HFFc6 (cell line): ENCODE measurements at places on chromosomes 4 and X. TPM values are rescaled to one million over a fixed set of nuclear protein-coding genes. Genes with fewer than 3 reads are reported as not detected.

DNA sequence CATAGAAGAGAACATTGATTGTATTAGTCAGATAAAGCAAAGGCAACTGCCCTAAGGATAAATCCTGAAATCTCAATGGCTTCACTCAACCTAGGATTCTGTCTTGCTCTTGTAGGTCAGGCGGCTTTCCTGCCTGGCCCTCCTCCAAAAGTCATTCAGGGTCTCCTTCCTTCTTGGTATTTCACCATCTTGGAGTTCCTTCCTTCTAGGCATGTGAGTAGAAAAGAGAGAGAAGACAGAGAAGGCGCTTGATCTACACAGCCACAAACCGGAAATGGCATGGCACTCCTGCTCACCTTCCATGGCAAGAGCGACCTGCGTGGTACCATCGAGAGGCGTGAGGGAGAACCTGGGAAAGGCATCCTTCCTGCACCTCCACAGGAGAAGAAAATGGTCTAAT is 45.3 kb upstream of the HELT start:
- H3K36me3 ChIP-seq, result no peaks in the 10 kb centered on the region
- no peak overlapping the region for H3K27ac ChIP-seq
- H3K27me3 ChIP-seq, result peaks cover 6% of the 10 kb centered on the region
- no peak overlapping the region for H3K4me3 ChIP-seq
- no peaks in the 10 kb centered on the region for H3K4me1 ChIP-seq

- no peaks in the 10 kb centered on the region for H3K4me1 ChIP-seq
- DNase-seq, result no peak
- H3K27me3 ChIP-seq, result no peaks in the 10 kb centered on the region; the same call in none of the 2 replicates
- H3K4me3 ChIP-seq, result no peak overlapping the region
- H3K27ac ChIP-seq, result no peak overlapping the region
- 0 out of 2 replicates have a peak, but pooled peaks cover 5% of the 10 kb centered on the region for H3K36me3 ChIP-seq
Observed at GRCh38 chr4:83241132-83241531, 43.5 kb downstream of the COQ2 start.

DNA sequence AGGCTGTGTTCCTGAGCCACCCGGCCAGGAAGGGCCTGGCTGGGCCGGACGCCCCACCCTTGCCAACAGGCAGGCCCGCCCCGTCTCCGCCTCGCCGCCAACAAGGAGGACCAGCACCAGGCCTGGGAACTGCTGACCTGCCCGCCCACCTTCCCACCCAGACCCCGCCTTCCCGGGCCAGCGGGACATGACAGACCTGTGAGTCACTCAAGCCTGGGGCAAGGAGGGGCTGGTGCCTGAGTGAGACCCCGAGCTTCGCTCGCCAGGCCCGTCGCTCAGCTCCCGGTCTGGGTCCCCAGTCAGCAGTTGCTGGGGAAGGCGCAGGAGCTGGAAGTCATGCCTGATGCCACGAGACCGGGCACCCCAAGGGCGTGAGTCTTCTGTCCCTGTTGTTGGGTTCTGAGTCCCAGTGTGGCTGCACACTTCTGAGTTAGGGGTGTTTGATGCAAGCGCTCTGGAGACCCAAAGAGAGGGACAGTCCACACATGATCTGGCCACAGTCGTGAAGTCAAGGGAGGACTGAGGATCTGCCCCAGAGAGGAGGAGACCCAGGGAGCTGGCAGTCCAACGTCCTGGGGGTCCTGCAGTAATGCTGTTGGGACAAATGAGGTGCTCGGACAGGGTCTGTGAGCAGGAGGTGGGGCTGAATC is at the start of gene DNASE1L1:
Gene DNASE1L1, minus strand, starts transcription at position 33 of the 650 bp plus-strand sequence. CDS start 3,686 bp downstream, outside the sequence.
- H3K4me1 ChIP-seq, result peaks cover 25% of the 10 kb centered on the region
- peak; percentile 89 for DNase-seq
- H3K36me3 ChIP-seq, result peaks cover 5% of the 10 kb centered on the region
- no peaks in the 10 kb centered on the region; the same call in 1 of the 2 replicates for H3K27me3 ChIP-seq
- H3K4me3 ChIP-seq, result peak within 1 kb of the TSS; percentile 90

- H3K4me3 ChIP-seq, result peak overlapping the region; percentile 44
- no peaks in the 10 kb centered on the region; the same call in 1 of the 2 replicates for H3K27me3 ChIP-seq
- H3K4me1 ChIP-seq, result peaks cover 25% of the 10 kb centered on the region
- H3K36me3 ChIP-seq, result no peaks in the 10 kb centered on the region
Observed at GRCh38 chr4:88352062-88352740, 26.5 kb upstream of the HERC6 start.

- H3K27me3 ChIP-seq, result no peaks in the 10 kb centered on the region
- H3K4me3 ChIP-seq, result no peak overlapping the region
- DNase-seq, result no peak
Observed at GRCh38 chrX:107625739-107626138, 2.6 kb upstream of the PRPS1 start.

- H3K36me3 ChIP-seq, result no peaks in the 10 kb centered on the region
- no peak for DNase-seq
Observed at GRCh38 chr4:171629182-171629581, 184.0 kb upstream of the GALNTL6 start.

DNA sequence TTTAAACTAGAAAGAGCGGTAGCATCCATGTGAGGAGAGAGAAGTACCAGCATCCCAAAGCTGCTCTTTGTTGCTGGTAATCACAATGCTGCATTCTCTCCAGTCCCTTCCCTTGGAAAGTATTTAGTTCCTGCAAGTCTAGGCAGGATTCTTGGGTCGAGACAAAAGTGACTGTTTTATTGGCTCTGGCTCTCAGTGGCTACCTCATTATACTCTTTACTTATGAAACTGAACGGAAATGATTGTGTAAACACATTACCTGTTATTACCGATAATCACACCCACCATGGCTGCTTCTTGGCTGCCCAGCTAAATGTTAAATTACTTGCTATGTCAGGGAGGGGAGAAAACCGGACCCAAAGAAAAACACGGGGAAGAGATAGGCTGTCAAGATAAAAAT is 26.2 kb downstream of the ATXN3L start:
- H3K4me1 ChIP-seq, result peaks cover 23% of the 10 kb centered on the region
- no peak for DNase-seq
- H3K36me3 ChIP-seq, result peaks cover 5% of the 10 kb centered on the region; the same call in 1 of the 2 replicates
- 0 out of 2 replicates have a peak overlapping the region, but pooled peaks have one; percentile 34 for H3K4me3 ChIP-seq
- no peaks in the 10 kb centered on the region for H3K27me3 ChIP-seq
- H3K27ac ChIP-seq, result peak overlapping the region; percentile 57; the same call in 1 of the 2 replicates

GRCh38 chr4:57501720-57502119 is 391.5 kb upstream of the IGFBP7 start:
- no peak overlapping the region for H3K4me3 ChIP-seq
- H3K27me3 ChIP-seq, result no peaks in the 10 kb centered on the region
- H3K27ac ChIP-seq, result no peak overlapping the region
- H3K36me3 ChIP-seq, result no peaks in the 10 kb centered on the region

DNA sequence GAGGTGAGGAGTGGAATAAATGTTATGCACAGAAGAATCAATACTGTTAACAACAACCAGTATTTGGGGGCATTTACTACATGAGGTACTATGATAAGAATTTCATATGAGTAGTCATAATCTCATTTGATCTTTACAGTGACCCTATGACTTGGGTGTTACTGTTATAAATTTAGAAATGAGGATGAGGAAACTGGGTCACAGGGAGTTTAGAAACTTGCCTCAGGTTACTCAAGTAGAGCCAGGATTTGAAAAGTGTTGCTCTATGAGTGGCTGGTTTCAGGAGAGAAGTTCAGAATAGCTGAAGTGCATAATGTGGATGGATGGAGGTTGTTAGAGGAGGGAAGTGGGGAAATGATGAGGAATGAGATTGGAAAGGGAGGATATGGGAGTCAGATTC is 16.6 kb upstream of the DDIT4L start:
- H3K36me3 ChIP-seq, result no peaks in the 10 kb centered on the region
- H3K27ac ChIP-seq, result no peak overlapping the region
- H3K4me1 ChIP-seq, result no peaks in the 10 kb centered on the region; the same call in 1 of the 2 replicates
- no peak overlapping the region for H3K4me3 ChIP-seq
- DNase-seq, result no peak

DNA sequence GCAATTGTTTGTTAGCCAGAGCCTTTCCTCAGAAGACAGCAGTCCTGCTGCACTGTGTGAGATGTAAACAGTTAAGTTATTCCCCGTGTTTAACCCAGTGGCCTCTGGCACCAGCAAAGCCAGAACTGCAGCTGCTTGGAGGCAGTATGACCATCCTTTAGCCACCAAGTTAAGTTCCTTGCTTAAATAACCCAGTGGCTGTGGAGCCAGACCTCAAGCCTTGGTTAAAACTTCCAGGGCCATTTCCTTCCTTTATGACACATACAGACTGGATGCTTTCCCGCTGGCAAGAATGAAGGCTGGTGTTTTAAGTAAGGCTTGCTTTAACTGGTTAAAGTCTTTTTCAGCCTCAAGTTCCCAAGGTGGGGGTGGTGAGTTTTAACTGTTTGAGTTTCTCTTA is 379.8 kb downstream of the DCAF12L2 start:
- H3K4me1 ChIP-seq, result no peaks in the 10 kb centered on the region
- no peaks in the 10 kb centered on the region for H3K36me3 ChIP-seq
- DNase-seq, result no peak
- no peaks in the 10 kb centered on the region for H3K27me3 ChIP-seq

- no peaks in the 10 kb centered on the region for H3K36me3 ChIP-seq
- peaks cover 12% of the 10 kb centered on the region for H3K4me1 ChIP-seq
- H3K4me3 ChIP-seq, result no peak overlapping the region
- H3K27me3 ChIP-seq, result peaks cover 7% of the 10 kb centered on the region
- no peak overlapping the region for H3K27ac ChIP-seq
Observed at GRCh38 chr4:55754754-55755350, 64.7 kb upstream of the EXOC1L start.

DNA sequence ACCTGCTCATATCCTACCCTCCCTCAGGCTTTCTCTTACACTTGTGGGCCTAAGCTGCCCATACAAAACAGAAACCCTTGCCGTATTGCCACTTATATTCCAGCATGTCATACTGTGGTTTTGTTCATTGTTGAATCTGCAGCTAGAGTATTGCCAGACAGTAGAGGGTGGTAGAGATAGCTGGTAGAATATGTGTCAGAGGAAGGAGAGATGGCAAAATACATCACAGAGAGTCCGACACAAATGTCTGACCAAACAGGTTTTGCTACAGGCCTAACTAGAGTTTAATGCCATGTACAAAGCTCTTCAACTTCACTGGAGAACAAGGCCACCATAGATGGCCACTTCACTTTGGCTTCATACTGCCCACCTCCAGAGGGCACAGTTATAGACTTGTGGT is 160.1 kb downstream of the EFHC2 start:
- H3K36me3 ChIP-seq, result no peaks in the 10 kb centered on the region
- no peaks in the 10 kb centered on the region; the same call in 1 of the 2 replicates for H3K27me3 ChIP-seq
- H3K4me3 ChIP-seq, result no peak overlapping the region
- no peak for DNase-seq
- no peaks in the 10 kb centered on the region for H3K4me1 ChIP-seq

DNA sequence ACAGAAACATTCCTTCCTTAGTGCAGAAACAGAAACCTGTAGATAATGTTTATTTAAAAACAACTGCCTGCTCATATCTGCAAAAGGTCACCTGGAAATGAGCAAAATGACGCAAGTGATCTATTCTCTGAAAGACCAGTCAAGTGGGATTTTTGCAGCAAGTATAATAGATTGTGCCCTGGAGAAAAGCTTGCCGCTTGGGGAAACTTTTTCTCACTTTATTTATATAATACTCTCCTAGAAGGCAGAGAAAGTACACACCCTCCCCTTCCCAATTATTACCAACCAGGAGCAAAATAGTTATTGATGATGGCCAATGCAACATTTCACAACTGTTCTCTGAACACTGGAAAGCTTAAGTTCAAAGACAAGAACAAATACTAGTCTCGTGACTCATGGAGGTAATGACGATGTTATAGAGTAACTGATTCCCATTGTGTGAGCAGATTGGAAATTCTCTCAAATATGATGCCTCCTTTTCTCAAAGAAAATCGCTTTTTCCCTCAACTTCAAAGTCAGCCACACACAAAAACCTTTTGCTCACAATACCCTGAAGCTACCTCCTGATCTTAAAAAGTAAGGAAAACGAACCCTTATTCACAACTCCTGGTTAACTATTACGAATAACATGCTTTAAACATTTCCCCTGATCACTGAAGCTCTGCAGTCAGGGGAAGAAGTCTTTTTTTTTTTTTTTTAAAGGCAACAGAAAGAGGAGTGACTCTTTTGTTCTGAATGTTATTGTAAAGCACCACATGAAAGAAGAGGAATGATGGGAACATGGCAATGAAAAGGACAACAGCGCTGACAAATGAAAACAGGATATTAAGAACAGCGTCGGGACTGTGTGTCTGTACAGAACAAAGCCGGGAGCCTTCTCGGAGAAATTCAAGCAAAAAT is 41.0 kb downstream of the MID1 start:
- H3K36me3 ChIP-seq, result peaks cover 10% of the 10 kb centered on the region
- H3K4me1 ChIP-seq, result peaks cover 76% of the 10 kb centered on the region
- H3K27ac ChIP-seq, result peak overlapping the region; percentile 94
- no peaks in the 10 kb centered on the region for H3K27me3 ChIP-seq

DNA sequence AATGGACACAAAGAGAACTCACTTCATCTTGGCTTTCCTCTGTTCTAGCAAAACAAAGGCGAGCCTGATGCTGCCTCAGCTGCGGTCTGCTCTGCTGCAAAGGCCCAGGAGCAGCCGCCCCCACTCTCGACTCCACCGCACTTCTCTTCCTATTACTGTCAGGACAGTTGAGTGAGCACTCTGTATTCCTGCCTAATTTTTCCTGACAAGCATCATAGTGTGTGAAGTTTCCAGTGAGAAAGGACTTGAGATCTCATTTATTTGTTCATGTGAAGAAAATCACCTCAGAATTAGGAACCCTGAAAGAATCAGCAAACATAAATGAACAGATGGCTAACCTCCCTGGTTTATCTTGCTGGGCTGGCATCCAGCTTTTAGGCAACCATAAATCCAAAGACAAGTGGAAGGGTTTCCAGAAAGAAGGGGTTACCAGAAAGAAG is 15.6 kb downstream of the SCARB2 start:
- H3K4me1 ChIP-seq, result peaks cover 79% of the 10 kb centered on the region
- peak overlapping the region; percentile 79 for H3K27ac ChIP-seq
- H3K36me3 ChIP-seq, result peaks cover 27% of the 10 kb centered on the region

DNA sequence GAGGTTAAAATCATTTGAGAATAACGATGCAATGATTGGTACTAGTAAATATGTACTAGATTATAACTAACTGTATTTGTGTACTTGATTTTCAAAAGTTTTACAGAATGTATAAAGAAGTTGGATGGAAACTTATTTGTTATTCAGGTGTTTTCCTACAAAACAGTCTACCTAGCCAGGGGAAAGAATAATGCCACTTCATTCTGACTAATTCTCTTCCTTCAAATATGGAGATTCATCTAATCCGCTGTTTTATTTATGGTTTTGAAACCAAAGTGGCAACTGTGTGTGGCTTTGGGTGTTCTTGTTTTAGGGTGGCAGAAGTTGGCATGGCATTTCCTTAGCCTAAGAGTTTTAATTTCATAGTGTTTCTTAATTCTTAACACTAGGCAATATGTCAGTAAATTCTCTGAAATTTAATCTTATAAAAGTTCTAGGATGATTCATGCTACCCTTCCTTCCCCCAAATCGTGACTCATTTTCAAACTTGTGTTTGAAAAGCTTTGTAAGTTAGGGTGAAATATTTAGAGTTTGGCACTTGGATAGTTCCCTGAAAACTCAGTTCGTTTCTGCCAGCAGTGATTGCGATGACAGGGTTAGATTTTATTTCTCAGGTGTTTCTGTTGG is 62.6 kb downstream of the DCLK2 start:
- peak overlapping the region; percentile 76 for H3K4me3 ChIP-seq
- DNase-seq, result peak; percentile 57
- peaks cover 5% of the 10 kb centered on the region for H3K27me3 ChIP-seq
- H3K27ac ChIP-seq, result peak overlapping the region; percentile 75
- peaks cover 52% of the 10 kb centered on the region for H3K36me3 ChIP-seq

The SMIM10L2A gene
- total RNA-seq, result 0.05 TPM in 1 of 3 replicates, not detected in the others

The PRDX4 gene
- total RNA-seq, result 130 to 145 TPM (median 132 TPM) in 3 replicates

The GC gene
- total RNA-seq, result not detected in 3 replicates

The GYG2 gene
- total RNA-seq, result 0.79 TPM in 1 of 3 replicates, not detected in the others

The DSPP gene
- total RNA-seq, result not detected in 3 replicates

The UGT2A1 gene
- not detected in 3 replicates for total RNA-seq

The SLC16A2 gene
- total RNA-seq, result 51.1 to 84.5 TPM (median 71.4 TPM) in 3 replicates

The RRH gene
- total RNA-seq, result 0.19 TPM in 1 of 3 replicates, not detected in the others

The CSAG2 gene
- not detected in 3 replicates for total RNA-seq
